Activated CD4-positive, alpha-beta T cell treated with anti-CD3 and anti-CD28 coated beads, Interleukin-2, amount 50 U/mL, for 4 hours (primary cell): ENCODE measurements at places on chromosomes 2 and 18.

DNA sequence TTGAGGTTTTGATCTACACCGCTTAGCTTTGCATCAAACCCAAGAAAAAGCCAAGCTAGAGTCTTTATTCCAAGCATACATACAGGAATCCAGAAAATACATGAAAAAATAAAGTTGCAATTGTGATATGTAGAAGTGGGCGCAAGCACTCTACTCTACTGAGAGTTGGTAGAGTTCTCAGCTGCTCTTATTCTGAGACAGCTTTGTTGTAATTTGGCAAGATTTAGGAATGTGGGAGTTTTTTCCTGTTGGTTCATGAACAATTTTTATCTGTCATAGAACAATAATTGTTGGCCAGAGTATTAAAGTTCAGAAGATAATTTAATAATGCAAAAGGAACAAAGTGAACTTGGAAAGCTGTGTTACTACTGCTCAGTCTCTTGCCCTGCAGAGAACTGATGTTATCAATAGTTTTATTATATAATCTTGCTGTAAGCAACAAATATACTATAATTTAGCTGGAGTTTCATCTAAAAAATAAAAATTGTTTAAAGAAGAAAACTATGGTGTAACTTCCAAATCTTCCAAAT is 302.0 kb upstream of the RND3 start:
- no peak for DNase-seq

DNA sequence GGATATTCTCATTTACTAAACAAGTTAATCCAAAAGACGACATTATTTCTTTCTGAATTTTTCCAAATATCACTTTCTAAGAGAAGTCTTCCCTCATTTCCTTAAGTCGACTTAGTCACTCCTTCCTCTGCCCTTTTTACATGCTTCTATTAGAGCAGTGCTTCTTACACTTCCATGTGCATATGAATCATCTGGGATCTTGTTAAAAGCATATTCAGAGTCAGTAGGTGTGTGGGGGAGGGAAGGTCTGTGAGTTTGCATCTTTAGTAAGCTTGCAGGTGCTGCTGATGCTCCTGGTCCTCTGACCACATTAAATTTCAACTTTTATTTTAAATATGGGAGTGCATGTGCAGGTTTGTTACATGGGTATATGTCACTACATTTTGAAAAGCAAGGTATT is 582.6 kb downstream of the NRXN1 start:
- no peak for DNase-seq

GRCh38 chr18:5969989-5970403 is 74.7 kb upstream of the TMEM200C start:
- no peak for DNase-seq

- no peak for DNase-seq
These were observed 296.6 kb downstream of the NAPG start for GRCh38 chr18:10822456-10822855.

DNA sequence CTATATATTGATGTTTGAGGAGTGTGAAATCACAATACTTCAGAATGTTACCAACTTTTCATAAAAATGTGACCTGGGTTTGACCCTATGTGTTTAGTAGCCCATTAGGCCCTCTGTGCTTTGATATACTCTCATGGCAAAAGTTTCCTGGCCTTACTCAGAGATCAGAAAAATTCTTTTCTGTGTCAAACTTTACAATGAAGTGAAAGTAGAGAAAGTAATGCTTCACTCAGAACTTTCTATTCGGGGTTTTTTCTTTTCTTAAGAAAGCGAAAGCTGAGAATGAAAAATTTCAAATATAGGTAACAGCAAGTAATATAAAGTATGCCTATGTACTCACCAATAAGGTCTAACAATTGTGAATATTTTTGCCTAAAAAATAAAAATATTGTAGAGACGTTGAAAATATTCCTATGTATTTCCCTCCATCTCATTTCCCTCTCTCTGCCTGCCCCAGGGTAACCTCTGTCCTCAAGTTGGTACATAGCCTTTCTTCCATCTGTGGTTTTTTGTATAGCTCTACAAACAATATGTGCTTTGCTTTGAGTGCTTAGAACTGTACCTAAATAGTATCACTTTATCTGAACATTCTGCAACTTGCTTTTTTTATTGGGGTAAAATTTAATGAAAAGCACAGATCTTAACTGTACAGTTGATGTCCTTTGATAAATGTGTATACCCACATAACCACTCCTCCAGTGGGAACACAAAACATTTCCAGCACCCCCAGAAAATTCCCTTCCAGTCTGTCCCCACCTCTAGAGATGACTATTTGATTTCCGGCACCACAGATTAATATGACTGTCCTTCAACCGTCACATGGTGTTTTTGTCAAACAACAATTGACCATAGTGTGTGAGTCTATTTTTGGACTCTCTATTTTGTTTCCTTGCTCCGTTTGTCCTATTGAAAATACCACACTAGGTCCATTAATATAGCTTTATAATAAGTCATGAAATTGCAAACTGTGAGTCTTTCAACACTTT is 10.3 kb upstream of the ACKR3 start:
- no peak for DNase-seq

- no peak for DNase-seq
These were observed 670.7 kb downstream of the ERBB4 start for GRCh38 chr2:211867845-211868451.
